ENCODE measurements at places on chromosomes 4 and X.

DNA sequence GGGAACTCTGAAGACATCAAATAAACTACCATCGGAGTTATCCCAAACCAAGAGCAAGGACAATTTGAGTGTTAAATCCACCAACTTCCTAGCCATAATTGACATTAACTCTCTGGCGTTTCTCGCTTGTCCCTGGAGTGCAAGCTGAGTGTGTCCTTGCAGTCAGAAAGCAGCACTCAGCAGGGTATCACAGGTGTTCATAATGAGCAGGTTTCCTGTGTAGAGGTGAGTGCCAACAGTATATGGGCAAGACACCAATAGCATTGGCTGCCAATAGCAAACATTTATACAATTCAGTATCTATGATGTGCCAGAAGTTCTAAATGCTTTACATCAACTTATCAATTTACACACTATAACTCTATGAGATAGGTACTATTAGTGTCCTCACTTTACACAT lies 11.2 kb downstream of the BLTP1 start:
- DNase-seq, result no peak

GRCh38 chrX:149129767-149130166 lies 375.3 kb downstream of the IDS start:
- no peak for DNase-seq

GRCh38 chr4:96154676-96155075 lies 314.8 kb downstream of the PDHA2 start:
- DNase-seq, result no peak

- DNase-seq, result no peak
Measured at GRCh38 chrX:118423558-118423957, 72.1 kb upstream of the DOCK11 start.

GRCh38 chr4:110801591-110801990 lies 178.7 kb upstream of the PITX2 start:
- DNase-seq, result no peak

Measured in left hindlimb (tissue), 1 donor.